ENCODE measurements at places on chromosomes 3 and 15.

- no peak for DNase-seq
Observed at GRCh38 chr3:140599009-140599408, 78.9 kb upstream of the TRIM42 start.

GRCh38 chr3:24763393-24763792, 268.7 kb upstream of the THRB start:
- no peak for DNase-seq

- no peak for DNase-seq
Observed at GRCh38 chr15:33971811-33972210, 3.5 kb downstream of the CHRM5 start.

- no peak for DNase-seq
Observed at GRCh38 chr3:56881841-56882240, 80.1 kb upstream of the ARHGEF3 start.

GRCh38 chr3:126537730-126538281, 13.9 kb downstream of the CHST13 start:
- no peak for DNase-seq

DNA sequence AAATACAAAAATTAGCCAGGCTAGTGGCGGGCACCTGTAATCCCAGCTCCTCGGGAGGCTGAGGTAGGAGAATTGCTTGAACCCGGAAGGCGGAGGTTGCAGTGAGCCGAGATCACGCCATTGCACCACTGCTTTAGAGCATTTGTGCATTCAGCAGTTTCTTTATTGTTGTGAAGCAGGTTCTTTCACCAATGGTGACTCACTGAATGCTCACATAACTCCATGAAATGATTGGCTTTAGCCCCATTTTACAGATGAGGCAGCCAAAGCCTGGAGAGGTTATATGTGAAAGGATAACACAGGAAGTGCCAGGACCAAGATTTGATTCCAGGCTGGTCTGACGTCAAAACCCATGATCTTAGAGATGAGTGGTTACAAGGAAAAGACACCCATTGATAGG, 195.2 kb downstream of the SLCO3A1 start:
- DNase-seq, result peak; percentile 39

DNA sequence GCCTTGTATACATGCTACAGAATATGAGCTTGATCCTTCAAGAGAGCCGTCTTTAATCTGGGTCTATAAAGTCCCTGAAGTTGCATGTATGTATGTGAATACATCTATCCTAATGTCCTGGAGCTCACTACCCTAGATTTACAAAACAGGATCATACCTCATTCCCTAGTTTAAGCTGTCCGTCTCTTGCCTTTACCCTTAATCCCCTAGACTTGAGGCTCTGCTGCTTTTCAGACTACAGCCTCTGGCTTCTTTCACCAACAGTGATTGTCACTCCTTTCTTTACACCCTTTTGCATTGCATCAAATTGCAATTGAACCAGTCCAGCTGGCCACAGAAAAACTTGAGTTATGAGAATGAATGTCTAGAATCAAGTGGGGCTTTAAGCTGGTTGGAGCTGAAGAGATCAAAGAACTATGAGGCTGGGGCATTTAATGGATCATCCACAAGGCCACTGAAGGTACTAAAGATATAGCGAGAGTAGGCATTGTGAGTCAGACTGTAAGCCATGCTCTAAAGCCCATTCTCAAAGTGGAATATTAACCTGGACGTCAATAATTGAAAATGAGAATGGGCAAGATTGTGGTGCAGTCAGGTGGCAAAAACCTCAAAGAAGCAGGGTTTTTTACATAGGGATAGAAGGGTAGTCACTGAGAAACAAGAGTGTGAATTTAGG, 12.3 kb upstream of the PLD1 start:
- no peak for DNase-seq

- no peak for DNase-seq
Observed at GRCh38 chr15:101563176-101563796, 73.8 kb upstream of the PCSK6 start.

DNA sequence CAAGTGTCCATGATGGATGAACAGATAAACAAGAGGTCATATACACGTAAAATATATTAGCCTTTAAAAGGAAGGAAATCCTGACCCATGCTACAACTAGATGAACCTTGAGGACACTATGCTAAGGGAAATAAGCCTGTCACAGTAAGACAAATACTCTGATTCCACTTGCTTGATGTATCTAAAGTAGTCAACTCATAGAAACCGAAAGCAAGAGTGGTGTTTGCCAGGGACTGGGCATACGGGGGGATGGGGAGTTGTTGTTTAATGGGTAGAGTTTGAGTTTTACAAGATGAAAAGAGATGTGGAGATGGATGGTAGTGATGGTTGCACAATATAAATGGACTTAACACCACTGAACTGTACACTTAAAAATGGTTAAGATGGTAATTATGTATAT, 65.4 kb downstream of the C3orf70 start:
- no peak for DNase-seq

- DNase-seq, result no peak
Observed at GRCh38 chr3:141418751-141419150, 50.4 kb downstream of the ZBTB38 start.

DNA sequence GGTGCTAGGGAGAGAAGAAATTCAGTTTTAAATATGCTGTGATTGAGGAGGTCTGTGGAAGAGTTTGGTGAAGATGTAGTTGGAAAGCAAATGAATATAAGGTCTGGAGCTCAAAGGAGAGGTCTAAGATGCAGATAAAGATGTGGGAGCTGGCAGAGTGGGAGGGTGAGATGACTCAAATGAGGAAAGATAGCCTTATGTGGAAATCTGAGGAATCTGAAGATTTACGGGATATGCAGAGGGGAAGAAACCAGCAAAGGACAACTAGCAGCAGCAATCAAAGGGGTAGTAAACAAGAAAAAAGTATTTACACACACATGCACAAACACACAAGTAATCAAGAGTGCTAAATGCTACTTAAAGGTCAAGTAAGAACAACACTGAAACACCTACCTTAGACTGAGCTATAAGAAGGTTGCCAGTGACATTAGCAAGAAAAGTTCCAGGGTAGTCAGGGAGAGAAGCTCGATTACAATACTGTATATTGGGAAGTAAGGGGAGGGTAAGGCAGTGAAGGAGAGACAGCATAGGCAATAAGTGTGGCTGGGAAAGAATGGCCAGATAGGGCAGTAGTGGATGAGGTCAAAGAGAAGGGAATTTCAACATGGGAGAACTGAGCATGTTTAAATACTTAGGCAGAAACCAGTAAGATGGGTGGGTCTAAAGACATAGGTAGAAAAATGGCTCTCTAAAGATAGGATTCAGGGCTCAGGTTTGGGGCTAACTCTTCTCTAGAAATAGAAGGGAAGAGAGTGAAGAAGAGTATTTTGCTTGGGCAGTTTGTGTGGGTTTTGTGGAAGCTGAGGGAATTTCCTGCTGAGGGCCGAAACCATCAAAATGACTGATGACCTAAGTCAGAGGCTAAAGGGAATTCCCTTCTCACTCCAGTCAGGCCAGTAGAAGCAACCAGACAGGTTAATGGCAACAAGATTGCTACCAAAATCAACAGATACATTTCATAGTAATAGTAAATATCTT, 8.9 kb downstream of the CMTM6 start:
- peak; percentile 52 for DNase-seq

DNA sequence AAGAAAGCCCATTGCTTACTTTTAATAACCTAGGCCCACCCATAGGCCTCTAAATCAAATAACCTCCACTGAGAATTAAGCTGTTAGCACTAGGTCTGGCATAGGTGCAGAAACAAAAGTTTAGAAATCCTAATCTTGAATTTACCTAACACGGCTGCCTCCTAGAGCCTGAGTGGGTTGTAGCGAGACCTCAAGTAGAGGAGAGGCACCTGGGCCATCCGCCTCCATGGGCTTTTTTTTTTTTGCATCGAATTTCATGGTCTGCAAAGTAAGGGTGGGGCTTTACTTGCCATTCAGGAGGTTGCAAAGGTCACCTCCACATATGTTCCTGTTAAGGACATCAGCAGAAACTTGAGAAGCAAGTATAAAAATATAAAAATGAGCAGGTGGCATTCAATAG, 6.6 kb upstream of the TPM1 start:
- no peak for DNase-seq

- DNase-seq, result no peak
Observed at GRCh38 chr3:194880940-194881925, 195.6 kb downstream of the FAM43A start.

- DNase-seq, result no peak
Observed at GRCh38 chr3:27094721-27095120, 274.5 kb downstream of the NEK10 start.

DNA sequence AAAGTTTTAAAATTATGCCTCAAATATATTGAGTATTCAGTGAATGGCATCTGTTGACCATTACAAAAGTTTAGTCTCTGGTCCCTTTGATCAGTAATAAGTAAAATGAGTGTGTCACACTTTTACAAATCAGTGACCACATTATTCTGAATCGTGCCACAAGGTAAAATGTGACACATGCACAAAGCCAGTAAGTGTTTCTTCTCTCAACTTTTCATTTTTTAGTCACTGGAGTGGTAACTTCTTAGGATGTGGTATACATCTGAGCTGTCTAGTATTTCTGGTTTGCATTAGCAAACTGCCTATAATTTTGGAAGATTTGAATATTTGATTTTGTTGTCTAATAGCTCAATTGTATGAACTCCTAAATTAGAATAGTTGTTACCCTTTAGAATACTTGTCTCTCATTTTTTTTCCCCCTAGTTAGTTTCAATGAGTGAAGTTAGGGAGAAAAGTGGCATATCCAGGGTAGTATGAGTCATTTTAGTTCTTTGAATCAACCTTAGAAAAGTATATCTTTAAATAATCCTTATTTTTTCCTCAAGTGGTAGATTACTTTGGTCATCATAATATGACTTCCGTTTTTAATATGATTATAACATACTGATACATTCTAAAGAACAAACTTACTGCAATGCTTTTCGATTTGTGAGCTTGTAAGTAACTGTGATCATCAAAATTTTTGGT, 18.1 kb downstream of the DNAJC13 start:
- no peak for DNase-seq

DNA sequence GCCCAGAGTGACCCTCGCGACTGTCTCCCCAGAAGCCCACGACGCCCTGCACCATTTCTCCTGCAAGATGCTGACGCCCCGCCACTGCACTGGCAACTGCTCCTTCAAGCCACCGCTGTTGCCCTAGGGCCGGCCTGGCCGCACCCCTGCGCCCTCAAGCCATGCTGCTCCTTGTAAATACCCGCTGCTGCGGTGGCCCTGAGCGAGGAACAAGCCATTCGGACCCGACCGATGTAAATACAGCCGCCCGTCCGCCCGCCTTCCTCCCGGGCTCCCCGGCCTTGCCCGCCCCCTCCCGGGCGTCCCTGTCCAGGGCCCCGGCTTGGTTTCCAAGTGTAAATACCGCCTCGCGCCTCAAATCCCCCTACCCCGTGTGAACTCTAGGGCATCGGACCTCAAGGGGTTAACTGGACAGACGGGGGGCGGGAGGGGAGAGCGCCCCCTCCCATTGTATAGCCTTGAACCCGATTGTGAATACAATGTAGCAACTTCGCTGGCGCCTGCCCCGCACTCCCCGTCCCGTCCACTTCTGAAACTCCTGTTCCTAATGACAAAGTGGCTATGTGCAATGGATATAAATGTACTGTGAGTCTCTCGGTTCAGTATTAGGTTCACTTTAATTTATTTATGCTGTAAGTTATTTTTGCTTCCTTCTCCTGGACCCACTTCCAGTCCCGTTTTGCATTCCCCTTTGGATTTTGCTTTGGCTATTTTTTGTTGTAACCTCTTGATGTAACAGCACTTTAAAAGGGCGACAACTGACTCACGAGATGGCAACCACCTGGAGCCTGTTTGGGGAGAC, 5.9 kb downstream of the RNU6-1 start:
- no peak for DNase-seq

GRCh38 chr15:99348412-99348811, 97.1 kb downstream of the LRRC28 start:
- no peak for DNase-seq

- DNase-seq, result no peak
Observed at GRCh38 chr15:84714372-84714771, 1.6 kb downstream of the SEC11A start.

All from fibroblast of the aortic adventitia (primary cell).